ENCODE measurements at places on chromosomes 16 and 17.

GRCh38 chr16:67428146-67428731 is 2.7 kb upstream of the HSD11B2 start:
- peak; percentile 56 for DNase-seq

GRCh38 chr16:79532785-79533184 is 67.8 kb downstream of the MAF start:
- DNase-seq, result no peak

DNA sequence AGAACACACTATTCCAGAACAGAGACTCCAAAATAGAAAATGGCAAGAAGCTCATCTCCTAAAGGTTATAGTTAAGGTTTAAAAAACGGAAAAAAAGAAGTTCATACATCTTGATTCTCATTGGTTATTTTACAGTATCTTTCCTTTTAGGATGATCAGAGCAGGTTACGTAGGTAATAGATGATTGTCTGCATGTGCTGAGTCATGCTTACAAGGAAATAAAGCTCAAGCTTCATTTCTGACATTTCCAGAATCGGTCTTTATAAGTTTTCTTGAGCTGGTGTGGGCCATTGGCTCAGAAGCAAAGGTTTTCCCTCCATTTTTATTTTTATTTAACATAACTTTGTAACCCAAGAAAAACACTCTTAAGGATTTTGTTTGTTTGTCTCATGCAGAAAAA is 1030.3 kb upstream of the CDH8 start:
- no peak for DNase-seq

GRCh38 chr16:66517586-66518263 is 32.2 kb downstream of the TK2 start:
- DNase-seq, result no peak
